GM04504 (cell line): ENCODE measurements at places on chromosomes 6 and 20.

GRCh38 chr6:6595952-6596351 lies 7.4 kb downstream of the LY86 start:
- no peak for DNase-seq

DNA sequence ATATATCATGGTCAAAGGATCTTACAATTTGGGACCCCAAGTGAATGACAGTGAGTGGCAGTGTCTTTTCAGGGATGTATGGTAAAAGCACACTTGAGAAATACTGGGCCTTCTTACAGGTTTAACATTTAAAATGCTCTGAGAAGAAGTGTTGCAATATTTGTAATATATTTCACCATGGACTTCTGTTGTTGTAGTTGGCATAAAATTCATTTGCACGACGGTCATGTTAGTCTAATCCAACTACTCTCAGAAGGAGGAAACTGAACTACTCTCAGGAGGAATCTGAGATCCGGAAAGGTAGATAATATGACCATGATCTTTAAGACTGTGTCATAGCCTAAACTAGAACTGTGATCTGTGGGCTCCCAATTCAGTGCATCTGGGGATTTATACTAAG lies 700.1 kb downstream of the HDGFL1 start:
- no peak for DNase-seq

DNA sequence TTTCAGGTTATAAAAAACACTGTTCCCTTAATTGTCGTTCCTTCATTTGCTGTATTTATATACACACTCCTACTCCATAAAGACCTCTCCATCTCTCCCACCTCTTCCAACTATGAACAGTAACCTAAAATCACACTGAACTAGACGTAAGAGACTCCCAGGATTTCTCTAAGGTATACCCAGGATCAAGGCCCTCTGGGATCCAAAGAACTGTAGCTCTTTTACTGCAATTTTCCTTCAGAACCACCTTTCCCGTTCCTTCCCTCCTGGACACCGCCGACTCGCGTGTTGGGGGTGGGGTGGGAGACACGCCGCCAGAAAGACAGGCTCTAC lies 680 bp downstream of the LATS1 start:
- no peak for DNase-seq

GRCh38 chr6:149055195-149055899 lies 262.2 kb upstream of the TAB2 start:
- no peak for DNase-seq

DNA sequence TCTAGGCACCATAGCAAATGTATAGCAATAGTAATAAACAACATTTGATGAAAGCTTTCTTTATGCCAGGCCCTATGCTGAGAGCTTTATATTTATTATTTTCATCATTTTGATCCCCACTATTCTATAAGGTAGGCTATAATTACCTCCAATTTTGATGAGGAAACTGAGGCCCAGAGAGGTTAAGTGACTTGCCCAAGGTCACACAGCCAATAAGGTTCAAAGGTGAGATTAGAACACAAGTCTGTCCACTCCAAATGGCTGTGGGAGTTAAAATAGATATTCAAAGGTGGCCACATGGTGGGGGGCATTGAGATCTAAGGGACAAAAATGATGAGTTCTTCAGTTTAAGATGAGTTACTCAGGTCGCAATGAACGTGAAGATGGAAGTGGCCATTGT lies 269.9 kb downstream of the BMP7 start:
- no peak for DNase-seq

DNA sequence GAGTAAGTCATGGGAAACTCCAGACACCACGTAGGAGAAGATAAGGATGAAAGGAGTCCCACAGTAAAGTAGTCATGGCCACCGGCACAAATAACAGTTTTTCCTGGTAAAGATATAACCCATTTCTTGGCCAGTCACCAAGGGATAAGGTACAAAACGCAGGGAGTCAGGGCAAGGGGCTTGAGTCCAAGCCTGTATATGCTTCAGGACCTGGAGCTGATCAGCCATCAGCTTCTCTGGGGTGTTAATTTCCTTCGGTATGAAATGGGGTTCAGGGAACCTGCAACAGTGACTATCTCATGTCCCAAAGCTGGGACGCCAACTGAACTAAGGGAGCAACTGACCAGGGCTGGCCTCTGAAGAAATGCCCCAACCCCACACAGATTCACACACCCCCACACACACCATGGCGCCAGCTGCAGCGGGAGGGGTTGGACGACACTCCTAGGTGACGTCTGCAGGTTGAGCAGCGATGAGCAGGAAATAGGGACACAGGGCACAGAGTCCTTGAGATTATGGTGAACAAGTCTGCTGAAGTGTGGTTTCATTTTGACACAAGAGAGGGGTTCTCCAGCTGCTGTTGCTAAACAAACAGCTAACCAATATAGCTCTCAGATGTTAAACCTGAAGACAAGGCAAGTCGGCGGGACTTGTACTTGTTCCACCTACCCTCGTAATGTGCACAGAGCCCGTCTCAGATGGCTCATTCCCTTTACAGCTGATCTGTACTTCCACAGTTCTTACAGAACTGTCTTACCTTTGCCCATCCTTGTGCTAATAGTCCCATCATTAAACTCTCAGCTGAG lies 7.4 kb upstream of the ADTRP start:
- no peak for DNase-seq

DNA sequence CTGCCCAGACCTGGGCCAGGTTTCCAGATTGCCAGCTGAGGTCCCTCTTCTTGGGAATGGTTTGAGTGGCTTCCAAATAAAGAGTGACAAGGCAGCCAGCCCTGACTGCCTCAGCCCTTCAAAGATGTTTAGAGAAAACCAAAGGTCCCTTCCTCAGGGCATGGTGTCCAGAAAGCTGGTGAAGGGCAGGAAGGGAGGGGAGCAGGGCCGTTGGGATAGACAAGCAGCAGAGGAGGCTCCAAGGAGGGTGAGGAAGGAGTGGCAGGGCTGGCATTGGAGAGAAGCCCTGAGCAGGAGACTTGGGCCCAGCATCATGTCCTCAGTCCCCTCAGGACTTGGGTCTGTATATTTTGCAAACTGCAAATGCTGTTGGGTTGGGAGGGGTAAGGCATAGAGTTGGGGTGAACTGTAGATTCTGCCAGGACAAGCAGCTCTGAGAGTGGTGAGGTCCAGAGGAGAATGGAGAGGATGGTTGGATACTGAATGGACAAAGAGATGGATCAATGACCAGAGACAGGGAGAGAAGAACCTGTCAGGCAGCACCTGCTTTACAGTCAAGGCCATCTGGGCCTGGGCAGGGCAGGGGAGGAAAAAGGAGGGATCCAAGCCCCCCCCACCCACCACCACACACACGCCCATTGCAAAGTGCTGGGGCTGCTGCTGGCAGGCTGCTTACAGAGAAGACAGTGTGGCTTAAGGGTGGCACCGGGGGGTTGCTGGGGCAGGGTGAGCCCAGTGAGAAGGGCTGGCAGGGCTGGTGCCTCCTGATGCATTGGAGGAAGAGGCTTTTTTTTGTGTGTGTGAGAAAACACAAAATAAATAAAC lies 5.5 kb upstream of the DSN1 start:
- no peak for DNase-seq

DNA sequence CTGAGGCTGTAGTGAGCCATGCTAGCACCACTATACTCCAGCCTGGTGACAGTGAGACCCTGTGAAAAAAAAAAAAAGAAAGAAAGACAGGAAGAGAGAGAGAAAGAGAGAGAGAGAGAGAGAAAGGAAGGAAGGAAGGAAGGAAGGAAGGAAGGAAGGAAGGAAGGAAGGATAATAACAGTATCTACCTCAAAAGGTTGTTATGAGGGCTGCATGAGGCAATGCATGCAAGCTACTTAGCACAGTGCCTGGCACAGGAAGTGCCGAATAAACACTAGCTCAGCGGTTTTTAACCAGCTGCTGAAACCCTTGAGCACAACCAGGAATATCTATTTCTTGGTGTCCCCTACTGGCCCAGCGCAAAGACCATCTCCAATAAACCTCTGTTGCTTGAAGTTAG lies 62.3 kb upstream of the TBC1D7 start:
- no peak for DNase-seq

GRCh38 chr6:40439026-40439800 lies 148.0 kb downstream of the LRFN2 start:
- DNase-seq = no peak

- DNase-seq = peak; percentile 91
These were observed 279.7 kb downstream of the CDC5L start for GRCh38 chr6:44667226-44667625.

- DNase-seq = no peak
These were observed 109.2 kb upstream of the CDYL start for GRCh38 chr6:4666886-4667513.

DNA sequence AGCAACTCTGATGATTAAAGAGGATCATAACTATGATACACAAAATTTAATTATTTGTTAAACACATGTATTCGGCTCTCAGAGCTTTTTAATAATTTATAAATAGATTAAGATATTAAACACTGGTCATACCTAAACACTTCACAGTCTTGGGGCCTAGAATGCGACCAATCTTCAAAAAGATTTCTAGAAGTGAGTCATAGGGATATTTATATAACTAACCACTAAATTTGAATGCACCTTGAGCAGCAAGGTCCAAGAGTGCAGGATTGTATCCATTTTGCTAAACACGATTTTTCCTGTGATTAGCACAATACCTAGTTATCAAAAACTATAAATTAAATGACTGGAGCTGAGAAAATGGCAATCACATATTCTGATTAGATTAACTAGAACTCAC lies 709.3 kb downstream of the EPHA7 start:
- DNase-seq = no peak
